Brain pericyte (primary cell): ENCODE measurements at places on chromosomes 7 and 10.

GRCh38 chr7:47371733-47372368, 210.1 kb downstream of the TNS3 start:
- no peak for DNase-seq

DNA sequence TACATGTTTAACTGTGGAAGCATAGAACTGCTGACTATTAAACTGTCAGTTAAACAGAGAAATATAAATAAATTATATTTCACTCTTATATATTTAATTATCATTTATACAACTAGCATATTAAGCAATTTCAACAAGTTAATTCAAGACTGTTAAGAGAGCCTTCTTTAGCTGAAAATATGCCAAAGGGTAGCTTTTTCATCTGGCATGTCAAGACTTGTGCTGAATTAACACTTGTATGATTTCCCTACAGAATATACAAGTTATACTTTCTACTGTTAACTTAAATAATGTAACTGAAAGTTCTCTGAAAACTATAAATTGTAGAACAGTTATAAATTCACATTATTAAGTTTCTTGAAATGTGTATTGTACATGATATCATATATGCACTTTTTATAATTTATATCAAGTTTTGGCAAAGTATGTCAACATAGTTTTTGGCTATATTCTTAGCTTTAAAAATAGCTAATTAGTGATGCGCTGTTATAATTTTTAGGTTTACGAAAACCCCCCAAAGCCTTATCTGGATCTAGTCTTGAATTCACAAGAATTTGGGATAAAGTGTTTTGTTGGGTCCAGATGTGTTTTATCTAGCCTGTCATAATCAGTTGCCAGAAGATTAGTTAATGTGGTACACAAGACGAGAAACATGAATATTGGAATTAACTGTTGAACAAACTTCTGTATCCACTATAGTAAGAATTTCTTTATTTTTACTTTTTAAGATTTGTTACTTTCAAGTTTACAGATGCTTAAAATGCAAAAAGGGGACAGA, 231.1 kb upstream of the FOXP2 start:
- no peak for DNase-seq

GRCh38 chr10:104127411-104127810, 5.4 kb downstream of the SFR1 start:
- no peak for DNase-seq

GRCh38 chr10:82245157-82245556, 370.2 kb downstream of the NRG3 start:
- DNase-seq = no peak

- DNase-seq = no peak
Observed at GRCh38 chr7:130174237-130174959, 30.8 kb downstream of the TMEM209 start.

GRCh38 chr7:99142727-99143520, 984 bp downstream of the SMURF1 start:
- DNase-seq = no peak

GRCh38 chr10:29731760-29732159, 97.0 kb upstream of the SVIL start:
- no peak for DNase-seq

DNA sequence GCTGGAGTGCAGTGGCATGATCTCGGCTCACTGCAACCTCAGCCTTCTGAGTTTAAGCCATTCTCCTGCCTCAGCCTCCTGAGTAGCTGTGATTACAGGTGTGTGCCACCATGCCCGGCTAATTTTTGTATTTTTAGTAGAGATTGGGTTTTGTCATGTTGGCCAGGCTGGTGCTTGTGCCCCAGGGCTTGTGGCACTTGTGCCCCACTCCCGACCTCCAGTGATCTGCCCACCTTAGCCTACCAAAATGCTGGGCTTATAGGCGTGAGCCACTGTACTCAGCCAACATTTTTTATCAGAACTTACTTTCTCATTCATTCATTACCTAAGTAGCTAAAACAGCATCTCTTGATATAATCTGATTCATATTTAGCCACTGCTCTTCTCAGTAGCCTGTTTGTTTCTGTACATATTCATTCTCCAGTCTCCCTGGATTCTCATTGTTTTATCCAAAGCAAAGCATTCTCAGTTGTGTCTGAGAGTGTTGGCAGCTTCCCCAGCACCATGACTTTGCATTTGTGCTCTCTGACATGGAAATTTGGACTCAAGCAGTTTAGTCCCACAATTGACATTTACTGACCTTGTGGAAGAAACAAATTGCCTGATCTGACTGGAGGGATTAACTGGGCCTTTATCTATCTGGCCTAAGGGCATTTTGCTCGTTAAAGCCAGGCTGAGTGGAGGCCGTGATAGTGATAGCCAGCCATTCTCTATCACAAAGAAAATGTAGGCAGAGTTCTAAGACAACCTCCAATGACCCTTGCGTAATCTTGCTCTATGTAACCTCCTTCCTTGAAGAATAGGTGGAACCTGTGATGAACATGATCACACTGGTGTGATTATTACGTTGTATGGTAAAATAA, 44.9 kb downstream of the AKR1B15 start:
- DNase-seq = no peak

- no peak for DNase-seq
Observed at GRCh38 chr7:157584420-157584819, 247.6 kb downstream of the DNAJB6 start.

- DNase-seq = no peak
Observed at GRCh38 chr7:127654404-127655394, 2.7 kb downstream of the SND1 start.

DNA sequence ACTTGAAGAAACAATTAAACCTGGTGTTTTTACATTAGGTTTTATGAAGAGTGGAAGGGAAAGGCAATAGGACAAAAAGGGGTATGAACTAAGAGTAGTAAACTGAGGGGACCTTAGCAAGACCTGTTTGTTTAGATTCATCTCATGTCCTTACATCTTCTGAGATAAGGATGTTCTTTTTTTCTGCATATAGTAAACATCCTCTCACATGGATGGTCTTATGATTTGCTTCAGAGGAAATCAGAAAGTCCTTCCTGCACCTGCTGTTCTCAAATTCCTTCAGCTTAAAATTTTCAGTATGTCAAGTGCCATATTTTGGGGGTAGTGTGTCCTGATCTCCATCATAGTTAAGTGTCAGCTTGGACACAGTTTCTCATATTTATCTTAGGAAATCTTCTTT, 232.6 kb downstream of the ADK start:
- no peak for DNase-seq

DNA sequence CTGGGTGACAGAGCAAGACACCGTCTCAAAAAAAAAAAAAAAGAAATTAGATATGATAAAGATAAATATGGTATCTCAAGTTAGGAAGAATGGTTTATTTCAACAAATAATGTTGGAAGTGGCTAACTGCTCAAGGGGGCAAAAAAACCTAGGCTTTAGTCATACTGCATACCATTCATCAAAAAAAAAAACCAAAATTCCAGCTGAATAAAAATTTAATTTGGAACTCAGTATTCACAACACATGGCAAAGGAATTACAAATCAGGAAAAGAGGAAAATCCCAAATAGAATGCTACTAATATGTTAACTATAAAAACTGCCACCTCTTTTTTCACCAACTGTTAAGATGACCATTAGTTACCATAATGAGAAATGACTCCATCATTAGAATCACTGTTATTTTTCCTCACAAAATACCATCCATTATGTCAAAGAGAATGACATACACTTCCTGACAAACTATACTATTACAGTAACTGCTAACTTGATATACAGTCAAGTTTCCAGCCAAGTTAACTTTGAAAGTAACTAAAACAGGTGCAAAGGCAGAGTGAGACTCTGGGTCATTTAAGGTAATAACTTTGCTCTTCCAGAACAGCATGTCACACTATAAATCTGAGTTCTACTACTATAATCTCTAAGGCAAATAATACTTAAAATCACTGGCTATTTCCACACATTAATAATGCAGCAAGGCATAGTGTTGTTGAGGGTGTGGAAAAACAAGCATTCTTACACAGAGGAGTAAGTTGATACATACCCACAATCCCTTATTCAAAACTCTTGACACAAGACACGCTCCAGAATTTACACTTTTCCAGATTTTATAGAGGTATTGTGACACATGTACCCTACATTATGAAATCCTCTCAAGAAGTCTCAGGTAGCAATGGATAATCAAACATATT, 10.2 kb downstream of the KBTBD2 start:
- no peak for DNase-seq

DNA sequence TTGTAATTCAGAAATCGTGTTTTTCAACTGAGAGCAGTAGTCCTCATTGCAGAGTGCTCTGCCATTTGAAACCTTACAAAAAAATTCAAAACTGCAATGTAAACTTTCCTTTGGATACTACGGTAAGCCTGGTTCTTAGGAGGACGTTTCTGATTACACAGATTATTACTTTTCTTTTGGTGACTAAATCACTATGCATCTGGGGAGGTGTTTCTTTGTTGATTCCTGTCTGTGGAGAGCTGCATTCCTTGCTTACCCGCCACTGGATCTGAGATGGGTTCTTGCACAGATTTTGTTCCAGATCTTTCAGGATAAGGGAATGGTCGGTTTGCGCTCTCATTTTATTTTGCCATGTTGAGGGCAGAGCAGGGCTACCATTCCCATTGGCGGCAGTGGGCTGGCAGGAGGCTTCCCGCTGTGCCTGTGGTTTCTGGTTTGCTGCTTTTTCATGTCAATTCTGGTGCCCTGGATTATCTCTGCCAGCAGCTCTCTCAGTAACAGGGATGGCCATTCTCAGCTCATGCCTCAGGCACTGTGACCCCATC, 485.1 kb downstream of the GLRX3 start:
- no peak for DNase-seq

DNA sequence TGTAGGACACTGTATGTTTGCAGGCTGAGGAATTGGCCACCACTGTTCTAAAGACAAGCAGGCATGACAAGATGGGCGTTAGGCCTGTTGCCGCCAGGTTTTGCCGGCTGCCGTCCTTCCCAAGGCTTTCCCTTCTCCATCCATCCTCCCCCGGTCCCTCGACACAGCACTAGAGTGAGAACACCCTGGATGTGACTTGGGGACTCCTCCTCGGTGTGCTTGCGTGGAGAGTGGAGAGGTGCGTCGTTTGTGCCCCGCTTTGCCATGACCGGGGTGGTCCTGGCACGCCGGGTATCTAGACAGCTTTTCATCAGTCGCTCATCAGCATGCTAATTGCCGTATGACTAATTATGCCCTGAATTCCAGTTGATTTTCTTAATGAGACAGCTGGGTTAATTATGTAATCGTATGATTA, 206.6 kb upstream of the SH2B2 start:
- no peak for DNase-seq

DNA sequence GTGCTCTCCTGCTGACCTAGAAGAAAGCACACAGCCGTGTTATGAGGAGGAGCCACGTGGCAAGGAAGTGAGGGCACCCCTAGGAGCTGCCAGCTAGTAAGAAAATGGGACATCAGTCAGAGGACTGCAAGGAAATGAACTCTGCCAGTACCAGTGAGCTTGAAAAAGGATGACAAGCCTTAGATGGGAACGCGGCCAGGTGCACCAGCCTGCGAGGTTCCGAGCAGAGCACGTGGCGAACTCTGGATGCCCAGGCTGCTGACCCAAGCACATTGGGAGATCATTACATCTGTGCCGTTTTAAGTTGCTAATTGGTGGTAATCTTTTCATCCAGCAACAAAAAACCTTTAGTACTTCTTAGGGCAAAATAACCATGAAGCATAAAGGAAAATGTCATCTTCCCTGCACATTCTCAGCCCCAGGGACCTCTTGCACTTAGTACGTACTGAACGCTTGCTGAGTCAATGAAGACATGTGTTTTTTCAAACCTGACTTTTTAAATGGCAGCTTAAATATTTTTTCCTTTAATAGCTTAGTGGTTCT, 69.4 kb downstream of the AMZ1 start:
- no peak for DNase-seq

GRCh38 chr10:112949143-112949823, 764 bp upstream of the TCF7L2 start:
- DNase-seq = no peak

DNA sequence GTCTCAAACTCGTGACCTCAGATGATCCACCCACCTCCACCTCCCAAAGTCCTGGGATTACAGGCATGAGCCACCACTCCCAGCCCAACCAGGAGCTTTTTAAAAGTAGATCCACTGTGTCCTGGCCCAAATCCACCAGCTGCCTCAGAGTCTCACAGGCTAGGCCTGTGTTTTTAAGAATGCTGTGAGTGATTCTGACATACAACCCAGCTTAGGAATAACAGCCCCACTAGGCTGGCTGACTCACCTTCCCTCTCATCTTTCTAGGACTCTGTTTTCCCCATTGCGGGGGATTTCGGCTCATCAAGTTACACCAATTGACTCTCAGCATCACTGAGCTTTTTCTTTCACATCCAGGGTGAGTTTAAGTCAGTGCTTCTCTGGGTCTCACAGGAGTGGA, 207.6 kb downstream of the SKIDA1 start:
- DNase-seq = no peak

- DNase-seq = no peak
Observed at GRCh38 chr7:67375427-67375826, 378.8 kb downstream of the TYW1 start.

DNA sequence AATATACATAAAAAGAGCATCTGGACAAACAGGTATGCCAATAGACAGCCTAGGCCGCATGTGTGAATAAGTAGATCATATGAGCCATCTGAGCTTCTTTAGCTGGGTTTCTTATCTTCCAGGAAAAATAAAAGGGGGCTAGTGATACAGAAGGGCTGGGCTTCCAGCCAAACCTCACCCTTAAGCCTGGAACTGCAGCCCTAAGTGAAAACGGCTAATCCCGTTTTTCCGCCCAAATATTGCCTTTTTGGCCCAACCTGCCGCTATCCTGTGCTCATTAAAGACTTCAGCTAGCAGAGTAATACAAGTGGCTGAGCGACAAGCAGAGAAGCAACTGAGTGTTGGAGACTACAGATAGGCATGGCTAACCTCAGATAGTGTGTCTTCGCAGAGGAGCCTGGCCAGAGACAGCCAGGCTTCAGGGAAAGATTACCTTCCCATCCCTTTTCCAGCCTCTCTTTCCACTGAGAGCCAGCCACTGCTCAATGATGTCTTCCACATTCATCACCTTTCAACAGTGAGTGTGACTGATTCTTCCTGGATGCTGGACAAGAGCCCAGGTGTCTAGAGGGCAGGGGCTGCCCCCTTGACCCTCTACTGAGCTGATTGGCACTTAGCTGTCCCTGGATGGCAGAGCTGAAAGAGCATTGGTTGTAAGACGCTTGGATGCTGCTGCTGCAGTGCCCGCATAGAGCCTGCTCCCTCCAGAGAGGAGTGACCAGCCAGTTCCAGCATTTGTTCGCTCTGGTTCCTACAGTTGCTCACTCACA, 108.9 kb downstream of the ITGB8 start:
- DNase-seq = no peak

- no peak for DNase-seq
Observed at GRCh38 chr10:50972591-50972990, 87.2 kb upstream of the A1CF start.

DNA sequence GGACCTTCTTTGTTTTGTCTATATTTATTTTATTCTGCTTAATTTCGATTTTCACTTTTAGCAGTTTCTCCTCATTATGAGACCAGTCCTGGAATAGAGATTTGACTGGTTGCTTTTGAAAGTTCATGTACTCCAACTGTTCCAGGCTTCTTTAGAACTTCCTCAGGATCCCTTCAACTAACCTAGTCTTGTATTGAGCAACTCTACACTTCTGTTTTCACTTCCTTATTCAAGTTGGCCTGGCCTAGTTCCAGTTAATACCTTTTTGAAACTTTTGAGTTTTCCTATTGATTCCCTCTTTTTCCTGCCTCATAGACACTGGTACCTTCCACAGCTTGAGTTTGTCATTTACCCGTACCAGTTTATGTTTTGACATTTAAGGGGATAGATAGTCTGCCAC, 421.7 kb downstream of the ATRNL1 start:
- DNase-seq = no peak

- DNase-seq = no peak
Observed at GRCh38 chr10:27747096-27747451, 1.5 kb upstream of the MKX start.
